ENCODE measurements at places on chromosomes 5 and 9.

GRCh38 chr5:176748967-176749935, 61.1 kb upstream of the UNC5A start:
- no peak for DNase-seq

DNA sequence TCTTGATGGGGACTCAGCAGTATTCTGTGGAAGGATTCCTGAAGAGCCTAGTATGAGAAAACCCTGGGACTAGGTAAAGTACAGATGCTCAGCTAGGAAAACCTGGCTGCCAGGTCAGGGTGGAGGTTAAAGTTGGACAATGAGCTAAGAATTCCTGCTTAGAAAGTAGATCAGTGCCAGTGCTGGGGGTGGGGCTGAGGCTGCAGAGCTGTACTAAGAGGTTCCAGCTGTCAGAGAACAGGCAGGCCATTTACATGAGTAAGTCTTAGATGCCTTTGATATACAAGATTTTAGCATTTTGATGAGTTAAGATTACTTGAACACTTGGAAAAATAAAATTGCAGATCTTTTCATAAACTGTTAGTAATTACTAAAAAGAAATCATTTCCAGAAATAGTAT, 332.3 kb upstream of the NUDT12 start:
- DNase-seq = no peak

DNA sequence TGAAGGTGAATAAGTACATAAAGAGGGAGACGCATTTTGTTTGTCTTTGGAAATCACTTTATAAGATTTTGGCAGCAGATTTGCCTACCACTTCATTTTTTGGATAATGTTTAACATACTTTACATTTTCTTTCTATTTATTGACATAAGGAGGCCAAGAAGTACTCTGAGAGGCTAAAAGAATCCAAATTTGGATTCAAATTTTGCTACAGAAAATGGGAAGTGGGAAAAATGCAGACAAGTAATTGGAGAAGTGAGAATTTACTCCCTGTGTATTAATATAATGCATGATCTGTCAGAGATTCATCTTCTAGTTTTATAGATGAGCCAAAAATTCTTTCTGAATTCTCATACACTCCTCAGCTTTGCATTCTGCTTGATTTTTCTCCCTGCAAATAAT, 411.2 kb upstream of the CTNND2 start:
- DNase-seq = no peak

DNA sequence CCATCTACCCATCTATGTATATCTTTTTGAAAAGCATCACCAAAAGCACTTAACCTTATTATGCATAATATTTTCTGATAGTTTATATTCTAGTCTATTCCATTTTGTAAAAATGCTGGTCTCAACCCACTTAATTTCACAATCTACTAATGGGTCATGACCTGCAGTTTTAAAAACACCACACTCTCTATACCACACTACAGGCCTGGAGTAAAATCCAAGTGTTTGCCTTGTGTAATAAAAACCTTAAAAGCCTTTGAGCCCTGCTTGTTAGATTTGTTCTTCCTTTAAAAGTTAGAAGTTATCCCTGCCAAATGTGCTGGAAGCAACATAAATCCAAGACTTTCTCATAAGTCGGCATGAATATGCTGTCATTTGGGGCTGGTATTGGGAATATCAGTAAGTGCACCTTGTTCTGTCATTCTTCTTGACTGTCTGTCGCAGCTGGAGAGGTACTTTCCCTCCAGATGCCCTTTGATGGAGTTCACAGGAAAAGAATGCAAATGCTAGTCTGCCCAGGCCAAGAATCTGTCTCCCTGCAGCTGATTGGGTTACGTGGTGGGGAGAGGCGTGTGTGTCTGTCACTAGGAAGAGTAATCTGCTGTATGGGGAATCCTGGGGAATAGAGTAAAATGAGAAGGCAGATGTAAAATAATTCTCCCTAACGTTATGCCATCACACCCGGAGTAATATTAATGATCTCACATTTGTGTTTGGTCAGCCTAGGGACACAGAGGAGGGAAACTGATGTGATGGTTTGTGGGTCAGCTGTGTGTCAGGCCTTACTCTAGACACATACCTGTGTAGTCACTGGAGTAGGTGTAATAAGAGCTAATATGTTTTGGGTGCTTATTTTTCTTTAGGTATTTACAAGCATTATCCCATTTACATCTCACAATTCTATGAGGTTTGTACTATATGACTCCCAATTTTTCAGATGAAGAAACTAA, 79.4 kb downstream of the ZNF366 start:
- no peak for DNase-seq

DNA sequence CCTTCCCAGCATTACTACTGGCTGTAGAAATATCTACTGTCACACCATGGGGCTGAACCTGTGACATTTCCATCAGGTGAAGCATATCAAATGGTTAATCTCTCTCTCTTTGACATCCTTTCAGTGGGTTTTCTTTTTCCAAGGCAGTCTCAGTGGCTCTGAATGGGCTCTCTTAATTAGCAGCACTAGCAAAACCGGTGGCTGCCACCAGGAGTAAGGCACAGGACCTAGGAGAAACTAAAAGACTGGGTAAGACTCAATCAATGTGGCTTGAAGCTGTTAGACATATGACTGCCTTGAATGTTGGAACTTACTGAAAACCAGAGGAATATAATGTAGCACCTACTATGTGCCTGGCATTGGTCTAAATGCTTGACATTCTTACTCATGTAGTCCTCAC, 445.0 kb upstream of the KIF2A start:
- no peak for DNase-seq

GRCh38 chr5:52770287-52770939, 17.3 kb upstream of the ITGA1 start:
- no peak for DNase-seq

DNA sequence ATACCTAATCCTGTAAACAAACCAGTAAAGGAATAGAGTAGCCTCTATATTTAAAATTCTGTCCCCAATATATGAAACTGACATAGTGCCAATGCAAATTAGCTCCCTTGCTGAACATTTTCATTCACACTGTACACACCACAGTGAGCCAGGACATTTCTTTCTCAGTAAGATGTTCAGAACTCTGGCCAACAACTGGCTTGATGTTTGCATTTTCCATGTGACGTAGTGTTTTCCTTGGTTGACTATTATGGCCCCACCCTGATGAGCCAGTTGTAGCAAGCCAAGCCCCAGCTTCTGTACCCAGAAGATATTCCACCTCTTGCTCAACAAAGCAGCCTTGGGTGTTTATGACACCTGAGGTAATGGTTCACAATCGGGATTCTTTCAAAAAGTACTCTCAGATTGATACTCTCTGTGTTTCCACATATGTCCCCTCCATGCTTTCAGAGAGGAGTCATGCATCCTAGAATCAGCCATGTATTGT, 17.7 kb upstream of the ANXA1 start:
- no peak for DNase-seq

GRCh38 chr9:114481789-114482188, 23.5 kb downstream of the WHRN start:
- DNase-seq = no peak

GRCh38 chr5:93145767-93146166, 435.3 kb downstream of the NR2F1-AS1 start:
- DNase-seq = no peak

- no peak for DNase-seq
Measured at GRCh38 chr9:96567203-96567700, 52.4 kb downstream of the CDC14B start.

DNA sequence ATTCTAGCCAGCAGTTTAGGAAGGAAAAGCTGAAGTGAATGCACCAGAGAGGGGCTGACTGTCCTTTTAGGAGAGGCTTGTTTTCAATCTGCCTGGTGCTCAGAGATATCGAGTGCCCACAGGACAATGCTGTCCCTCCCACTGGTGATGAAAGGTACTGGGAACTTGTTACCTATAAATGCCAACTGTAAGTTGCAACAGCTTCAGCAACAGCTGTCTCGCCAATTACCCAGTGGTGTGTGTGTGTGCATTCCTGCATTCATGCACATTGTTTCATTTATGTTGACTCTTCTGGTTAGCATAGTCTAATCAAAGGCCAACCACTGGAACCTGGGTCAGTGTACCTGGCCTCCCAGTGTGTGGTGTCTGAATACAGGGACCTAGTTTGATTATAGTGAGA, 161.1 kb downstream of the CSNK1G3 start:
- no peak for DNase-seq

GRCh38 chr9:4764033-4764432, 23.0 kb upstream of the AK3 start:
- no peak for DNase-seq

- no peak for DNase-seq
Measured at GRCh38 chr9:19629488-19629887, 159.3 kb downstream of the SLC24A2 start.

GRCh38 chr5:61416010-61416409, 84.0 kb downstream of the ZSWIM6 start:
- no peak for DNase-seq

- DNase-seq = no peak
Measured at GRCh38 chr9:134765785-134766184, 114.8 kb upstream of the FCN2 start.

- DNase-seq = no peak
Measured at GRCh38 chr5:1122511-1123294, 10.8 kb upstream of the SLC12A7 start.

DNA sequence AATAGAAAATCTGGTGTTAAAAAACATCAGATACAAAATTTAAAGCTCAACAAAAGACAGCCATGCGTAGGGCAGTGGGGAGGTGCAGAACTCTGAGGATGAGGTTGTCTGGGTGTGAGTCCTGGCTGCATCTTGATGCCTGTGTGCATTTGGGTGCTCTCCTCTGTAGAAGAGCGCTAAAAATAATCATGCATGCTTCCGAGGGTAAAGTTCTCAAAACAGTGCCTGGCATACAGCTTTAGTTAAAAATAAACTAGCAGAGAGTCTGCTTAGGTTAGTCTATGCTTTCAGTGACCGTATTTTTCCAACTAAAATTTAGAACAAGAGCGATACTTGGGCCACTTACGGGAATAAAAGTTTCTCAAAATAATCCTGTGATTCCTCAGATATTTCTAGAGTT, 55.5 kb upstream of the SPATA31C2 start:
- DNase-seq = no peak

DNA sequence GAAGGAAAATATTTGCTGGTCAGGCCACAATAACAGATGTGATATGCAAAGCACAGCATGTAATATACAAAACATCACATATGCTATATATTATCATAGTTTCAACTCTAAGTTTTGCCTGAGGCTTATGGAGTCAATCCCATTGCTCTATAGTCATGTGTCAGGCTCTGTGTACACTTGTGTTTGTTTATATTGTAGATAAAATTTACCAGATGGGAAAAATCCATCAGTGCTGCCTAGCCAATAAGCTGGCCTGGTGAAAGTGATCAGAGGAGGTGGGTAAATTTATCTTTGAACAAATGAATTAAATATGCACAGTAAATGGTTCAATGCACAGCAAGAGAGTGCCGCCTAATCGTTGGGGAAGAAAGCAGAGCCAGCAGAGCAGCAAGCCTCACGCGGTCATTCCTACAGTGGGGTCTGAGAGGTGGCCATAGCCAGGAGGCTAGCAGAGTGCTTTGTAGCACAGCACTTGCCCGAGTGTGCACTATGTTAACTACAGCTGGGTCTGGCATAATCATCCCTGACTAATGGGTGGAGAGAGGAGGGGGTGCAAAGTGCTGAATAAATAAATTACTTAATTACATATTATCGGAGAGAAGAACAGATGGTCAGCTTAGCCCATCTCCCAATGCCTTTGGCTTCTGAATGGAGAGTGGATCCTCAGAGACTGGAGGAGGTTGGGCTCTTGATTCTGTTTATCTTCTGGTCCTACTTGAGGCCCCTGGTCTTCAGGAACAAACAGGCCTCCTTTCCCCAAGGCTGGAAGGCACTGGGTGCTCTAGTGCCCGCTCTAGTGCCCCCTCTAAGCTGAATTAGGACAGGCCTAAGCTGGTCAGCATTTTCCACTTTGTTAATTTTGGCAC, 153.5 kb downstream of the MAT2B start:
- DNase-seq = no peak

DNA sequence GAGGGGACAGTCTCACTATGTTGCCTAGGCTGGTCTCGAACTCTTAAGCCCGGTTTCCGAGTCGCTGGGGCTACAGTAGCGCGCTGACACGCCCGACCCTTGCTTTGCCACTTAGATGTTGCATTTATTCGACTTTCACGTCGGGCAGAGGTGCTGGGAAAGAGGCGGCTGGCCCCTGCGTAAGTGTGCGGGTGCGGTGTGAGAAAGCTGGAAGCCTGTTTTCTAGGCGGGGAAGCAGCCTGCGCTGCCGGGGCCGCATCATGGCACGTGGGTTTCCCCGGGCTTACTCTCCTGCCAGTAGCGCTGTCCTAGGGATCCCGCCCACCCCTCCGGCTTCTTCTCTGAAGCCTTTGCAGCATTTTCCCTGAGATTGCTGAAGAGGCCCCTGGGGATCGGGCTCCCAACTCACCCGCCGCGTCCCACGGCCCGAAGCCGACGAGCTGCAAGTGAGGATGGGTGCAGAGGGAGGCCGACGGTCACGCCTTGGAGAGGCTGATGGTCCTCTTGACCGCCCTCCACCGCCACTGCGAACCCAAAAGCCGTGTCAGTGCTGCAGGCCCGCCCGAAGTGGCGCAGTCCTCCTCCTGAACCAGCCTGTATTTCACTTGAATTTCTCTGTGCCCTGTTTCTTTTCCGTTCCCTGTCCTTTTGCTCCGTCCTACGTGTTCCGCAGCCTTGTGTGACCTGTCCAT, 5.8 kb upstream of the TRIM41 start:
- no peak for DNase-seq

- DNase-seq = no peak
Measured at GRCh38 chr5:178320281-178320855, 87.8 kb upstream of the PHYKPL start.

GRCh38 chr9:88812938-88813637, 178.2 kb upstream of the S1PR3 start:
- no peak for DNase-seq

- DNase-seq = no peak
Measured at GRCh38 chr5:54516051-54516655, 1.4 kb upstream of the SNX18 start.

DNA sequence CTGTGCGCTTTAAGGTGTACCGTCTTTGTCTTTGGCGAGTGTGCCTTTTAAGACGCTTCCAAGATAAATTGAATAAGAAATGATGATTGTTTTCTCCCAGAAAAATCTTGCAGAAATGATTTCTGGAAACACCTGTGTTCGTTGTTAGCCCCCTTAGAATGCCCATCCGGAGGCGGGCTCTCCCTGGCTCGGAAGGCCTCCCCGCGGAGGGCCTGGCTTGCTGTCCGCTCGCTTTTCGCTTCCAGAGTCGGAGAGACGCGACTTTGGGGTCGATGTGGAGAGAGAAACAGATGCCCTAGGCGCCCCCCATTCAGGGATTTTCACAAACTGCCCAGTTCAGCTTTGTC, 23.9 kb downstream of the LECT2 start:
- no peak for DNase-seq

- no peak for DNase-seq
Measured at GRCh38 chr9:121620777-121621449, 30.5 kb upstream of the DAB2IP start.

DNA sequence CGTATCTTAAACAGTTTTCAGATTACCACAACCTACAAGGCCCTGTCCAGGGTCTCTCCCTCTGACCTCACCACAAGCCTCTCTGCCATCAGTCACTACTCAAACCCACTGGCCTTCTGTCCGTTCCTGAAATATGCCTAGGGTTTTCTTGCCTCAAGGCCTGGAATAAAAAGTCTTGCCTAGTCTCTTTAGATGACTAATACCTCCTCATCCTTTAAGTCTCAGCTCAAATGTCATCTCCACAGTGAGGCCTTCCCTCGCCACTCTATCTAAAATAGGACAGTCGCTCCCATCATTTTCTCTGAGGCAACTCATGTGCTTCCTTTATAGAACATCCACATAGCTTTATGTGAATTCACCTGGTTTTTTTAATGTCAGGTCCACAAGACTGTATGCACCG, 5.2 kb downstream of the DENND1A start:
- no peak for DNase-seq

GRCh38 chr5:108749128-108749861, 1.6 kb downstream of the FER start:
- DNase-seq = peak; percentile 27

Measured in NCI-H187 (cell line).